CD4-positive, alpha-beta T cell treated with Interleukin-4 for 1 hour (primary cell): ENCODE measurements at places on chromosomes 4 and X.
A peak's percentile ranks its signal among the peaks of the same experiment; 100 is the strongest.

GRCh38 chrX:130593911-130594310 is 192.1 kb downstream of the RBMX2 start:
- no peak for DNase-seq

DNA sequence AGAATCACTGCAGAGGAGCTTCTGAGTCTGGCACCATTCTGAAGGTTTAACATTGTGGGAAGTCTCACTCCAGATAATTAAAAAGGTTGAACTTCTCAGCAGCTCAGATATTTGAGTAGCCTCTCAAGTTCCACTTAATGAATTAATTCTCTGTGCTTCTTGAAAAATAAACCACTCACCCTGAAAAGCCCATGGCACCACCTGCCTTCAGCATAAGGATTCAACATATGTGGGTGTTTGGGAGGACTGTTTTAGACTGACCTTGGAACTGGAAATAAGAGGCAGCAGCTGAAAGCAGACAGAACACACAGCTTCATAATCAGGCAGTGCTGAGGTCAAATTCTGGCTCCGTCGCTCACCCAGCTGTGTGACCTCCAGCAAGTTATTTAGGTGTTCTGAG is 100.6 kb downstream of the KCNIP4 start:
- no peak for DNase-seq

DNA sequence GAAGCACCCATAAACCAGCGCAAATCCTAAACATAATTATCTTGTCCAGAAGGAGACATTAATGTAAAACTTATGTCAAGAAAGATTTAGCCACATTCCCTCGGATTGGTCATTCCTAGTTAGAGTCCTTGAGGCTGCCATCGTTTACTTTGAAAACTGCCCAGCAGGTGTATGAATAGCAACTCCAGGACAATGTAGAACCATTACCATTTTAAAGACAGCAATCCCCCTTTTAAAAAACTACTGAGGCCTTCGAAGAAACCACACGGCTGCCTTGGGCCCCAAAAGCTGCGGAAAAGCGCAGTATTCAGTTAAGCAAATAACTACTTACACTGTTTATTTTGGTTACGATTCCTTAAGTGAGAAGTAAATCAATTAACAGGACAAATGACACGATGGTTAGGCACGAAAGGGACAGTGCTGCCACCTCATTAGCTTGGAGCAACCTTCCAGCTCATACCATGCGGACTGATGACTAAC is 822 bp upstream of the SGMS2 start:
- no peak for DNase-seq

DNA sequence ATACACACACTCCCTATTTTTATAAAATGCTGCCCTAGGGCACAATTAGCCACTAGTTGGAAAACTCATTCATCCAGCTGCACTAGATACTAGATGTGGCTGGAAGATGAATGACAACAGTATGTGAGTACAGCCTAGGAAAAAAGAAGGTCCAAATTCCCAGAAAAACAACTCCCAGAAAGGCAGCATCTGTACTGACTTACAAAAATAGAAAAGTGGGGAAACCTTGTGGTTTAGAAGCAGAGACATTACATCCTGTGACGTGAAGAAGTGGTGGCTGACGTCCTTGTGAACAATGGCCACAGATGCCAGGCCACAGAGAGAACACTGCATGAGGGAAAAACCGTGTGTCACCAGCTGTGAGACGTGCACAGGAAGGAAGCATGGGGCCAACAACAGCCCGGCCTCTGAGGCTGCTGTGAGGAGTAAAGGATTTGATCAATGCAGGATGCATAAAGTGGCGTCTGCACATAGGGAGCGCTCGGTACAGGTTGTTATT is 81.2 kb downstream of the SPRY1 start:
- peak; percentile 70 for DNase-seq

- DNase-seq: no peak
Observed at GRCh38 chr4:176044589-176044951, 21.1 kb upstream of the WDR17 start.

GRCh38 chr4:169005453-169006099 is 4.5 kb downstream of the CBR4 start:
- DNase-seq: no peak

DNA sequence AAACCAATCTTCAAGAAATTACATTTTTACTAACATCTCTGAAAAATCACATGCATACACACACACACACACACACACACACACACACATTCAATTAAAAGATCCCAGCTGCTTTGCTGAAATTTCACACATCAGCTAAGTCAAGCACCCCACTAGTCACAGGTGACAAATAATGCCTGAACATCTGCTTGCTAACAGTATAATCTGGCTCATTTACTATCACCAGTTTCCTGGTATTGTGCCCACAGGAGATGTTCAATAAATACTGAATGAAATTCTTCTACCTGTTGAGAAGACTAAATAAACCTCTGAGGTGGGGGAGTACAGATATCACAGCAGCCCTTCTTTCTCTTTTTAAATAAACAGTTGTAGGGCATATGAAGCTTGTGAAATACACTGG is 994.0 kb downstream of the ARAP2 start:
- DNase-seq: no peak

- no peak for DNase-seq
Observed at GRCh38 chrX:18166068-18166467, 54.6 kb downstream of the BEND2 start.

DNA sequence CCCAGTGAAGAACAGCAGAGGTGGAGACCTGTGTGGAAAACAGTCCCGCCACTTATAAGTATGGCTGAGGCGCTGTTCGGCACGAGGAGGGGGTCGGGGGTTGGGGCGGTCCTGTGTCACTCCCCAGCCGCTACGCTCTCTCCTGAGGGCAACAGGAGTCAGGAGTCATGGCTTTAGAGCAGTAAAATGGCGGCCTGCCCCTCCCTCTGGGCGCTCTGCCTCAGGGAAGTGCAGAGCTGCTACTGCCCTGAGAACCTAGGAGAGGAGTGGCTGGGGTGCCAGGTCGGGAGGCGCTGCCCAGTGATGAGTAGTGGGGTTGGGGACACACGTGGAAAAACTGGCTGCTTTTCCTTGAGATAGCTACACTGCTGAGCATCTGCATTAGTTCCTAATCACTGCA is 551.2 kb upstream of the AMOT start:
- DNase-seq: no peak

GRCh38 chr4:89653012-89653411 is 183.9 kb downstream of the SNCA start:
- no peak for DNase-seq

GRCh38 chr4:25815586-25815985 is 47.2 kb downstream of the SEL1L3 start:
- DNase-seq: no peak

DNA sequence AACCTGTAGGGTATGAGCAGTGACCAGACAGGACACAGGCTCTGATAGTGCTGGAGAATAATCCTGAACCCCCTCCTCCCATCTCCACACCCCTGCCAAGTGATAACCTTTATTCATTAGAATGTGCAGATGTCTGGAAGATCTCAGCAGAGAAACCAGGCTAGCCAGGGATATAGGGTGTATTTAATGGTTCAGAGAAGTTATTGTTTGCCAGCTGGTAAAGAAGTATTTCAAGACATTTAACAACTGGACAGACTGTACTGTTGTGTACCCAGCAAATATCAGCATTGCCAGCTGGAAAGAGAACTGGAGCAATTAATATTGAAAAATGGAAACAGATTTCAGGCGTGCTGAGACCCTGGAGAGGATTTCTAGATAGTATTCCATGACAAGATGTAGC is 94.5 kb downstream of the RASGEF1B start:
- no peak for DNase-seq

DNA sequence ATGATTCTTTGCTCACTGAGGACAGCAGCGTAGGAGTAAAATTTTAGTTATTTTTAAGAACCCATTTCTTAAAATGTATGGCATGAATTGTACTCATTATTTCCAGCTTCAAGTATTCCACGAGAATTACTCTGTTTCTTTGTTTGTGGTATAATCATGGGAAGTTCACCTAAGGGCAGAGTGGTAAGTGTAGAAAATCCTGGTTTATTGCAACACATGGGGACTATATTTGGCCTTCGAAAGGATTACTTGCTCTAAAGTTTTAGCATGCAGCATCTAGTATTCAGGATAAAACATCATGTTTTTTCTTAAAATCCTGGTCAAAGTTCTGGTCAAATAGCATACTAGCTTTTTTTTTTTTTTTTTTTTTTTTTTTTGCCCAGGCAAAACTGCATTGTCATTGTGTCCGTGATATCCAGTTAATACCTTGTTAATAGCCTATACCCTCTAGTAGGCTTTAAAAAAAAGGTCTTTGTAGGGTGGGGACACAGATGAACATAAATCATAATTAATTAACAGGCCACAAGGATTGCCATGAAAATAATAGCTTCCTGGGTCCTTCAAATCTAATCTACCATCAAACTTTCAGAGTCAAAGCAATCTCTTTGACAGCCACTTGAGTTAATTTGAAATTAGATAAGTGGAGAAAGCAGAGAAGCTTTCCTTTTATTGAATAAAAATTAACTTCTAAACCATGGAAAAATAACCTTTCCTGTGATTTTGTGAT is 44.6 kb upstream of the VEGFC start:
- DNase-seq: no peak

DNA sequence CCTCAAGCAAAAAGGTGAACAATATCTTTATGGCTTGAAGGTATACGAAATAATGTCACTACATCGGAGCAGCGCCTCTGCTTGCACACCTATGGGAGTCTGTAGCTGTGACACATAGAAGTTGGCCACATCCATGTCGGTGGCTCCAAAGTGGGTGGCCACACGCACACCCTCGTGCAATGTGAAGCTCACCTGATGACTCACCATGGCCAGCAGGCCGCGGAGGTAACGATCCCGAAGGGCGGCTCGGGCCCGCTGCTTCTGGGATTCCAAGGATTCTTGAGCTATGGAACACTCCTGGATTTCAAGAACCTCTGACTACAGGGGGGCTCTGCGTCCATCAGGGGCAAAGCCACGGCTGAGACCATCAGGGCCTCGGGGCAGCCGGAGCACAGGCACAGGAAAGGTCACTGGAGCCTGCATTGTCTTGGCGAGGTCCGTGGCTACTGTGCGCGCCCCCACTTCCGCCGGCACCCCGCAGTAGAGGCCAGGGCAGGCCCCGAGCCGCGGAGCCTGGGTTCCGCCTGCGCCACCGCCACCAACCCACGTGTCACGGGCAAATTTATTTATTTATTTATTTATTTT is 25.2 kb downstream of the NYX start:
- no peak for DNase-seq

DNA sequence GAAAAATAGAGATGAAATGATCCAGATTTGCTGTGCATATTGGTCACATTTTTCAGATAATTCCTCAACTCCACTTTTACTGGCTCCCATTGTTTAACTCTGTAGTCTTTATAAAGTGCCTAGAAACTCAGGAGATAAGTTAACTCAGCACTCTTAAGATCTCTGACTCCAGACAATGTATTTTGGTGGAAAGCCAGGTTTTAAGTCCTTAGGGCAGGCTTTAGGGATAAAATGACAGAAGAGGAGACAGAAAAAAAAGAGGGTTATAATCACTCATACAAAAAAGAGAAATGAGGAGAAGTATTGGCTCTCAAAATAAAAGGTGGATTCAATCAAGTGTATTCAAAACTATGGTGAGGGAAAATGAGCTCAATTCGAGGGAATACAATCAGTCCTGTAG is 674.8 kb upstream of the INTU start:
- no peak for DNase-seq

DNA sequence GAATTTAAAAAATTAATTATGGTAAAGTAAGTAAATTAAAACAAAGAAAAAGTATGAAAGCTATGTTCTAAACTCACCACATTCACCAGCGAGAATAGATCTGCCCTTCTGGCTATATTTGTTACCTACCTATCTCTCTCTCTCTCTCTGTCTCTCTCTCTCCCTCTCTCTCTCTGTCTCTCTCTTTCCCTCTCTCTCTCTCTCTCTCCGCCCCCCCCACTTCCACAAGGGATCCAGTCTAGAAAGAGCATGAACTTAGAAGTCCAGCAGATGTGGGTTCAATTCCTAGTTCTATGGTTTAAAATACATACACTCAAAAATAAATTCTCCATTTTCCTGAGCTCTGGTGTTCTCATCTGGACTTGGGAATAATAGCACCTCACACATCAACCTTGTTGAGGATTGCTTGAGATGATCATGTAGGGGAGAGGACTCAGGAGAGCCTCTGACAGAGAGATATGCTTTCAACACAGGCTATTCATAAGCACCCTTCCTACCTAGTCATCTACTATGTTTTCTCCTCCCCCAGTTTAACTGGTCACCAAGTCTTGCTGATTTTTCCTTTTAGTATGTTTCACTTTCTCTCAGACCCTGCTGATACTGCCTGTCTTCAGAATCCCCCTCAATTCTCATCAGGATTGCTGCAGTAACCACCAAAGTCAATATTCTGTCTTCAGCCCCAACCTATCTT is 64.7 kb downstream of the SLC7A11 start:
- DNase-seq: no peak

DNA sequence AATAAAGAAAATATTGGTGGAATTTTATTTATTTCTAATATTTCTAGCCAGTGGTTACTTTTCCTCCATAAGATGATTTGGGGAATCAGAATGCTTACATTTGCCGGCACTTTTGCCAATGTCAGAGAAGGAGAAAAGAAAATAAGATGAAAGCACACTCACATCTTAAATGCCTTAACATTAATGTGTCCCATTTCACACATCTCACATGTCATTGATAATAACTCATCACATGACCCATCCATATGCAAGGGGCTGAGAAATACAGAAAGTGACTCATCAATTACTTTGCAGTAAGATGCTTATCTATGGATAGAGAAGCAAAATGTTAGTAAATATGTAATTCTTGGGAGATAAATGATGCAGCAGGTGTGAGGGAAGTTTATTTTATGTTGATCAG is 1531.0 kb downstream of the PCDH7 start:
- DNase-seq: no peak

DNA sequence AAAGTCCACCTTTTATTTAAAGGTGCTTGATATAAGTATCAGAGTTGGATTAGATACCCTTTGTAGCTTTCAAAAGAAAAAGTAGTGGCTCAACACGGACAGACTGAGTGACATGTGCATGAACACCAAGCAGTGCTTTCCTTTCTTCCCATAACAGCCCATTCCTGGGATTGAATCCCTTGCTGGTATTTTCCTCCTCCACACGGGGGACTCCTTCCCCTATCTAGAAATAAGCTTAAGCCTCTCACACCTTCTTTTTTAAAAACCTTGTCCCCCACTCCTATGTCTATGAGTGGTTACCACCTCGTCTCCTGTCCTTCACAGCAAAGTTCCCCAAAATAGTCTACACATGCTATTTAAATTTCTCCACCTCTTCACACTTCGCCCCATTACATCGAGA is 5.1 kb downstream of the AP1S2 start:
- DNase-seq: no peak

- no peak for DNase-seq
Observed at GRCh38 chr4:109049926-109050325, 252.5 kb downstream of the COL25A1 start.

- no peak for DNase-seq
Observed at GRCh38 chrX:31604629-31605221, 532.9 kb upstream of the FTHL17 start.

- DNase-seq: no peak
Observed at GRCh38 chr4:140645614-140646412, 77.1 kb upstream of the UCP1 start.

- no peak for DNase-seq
Observed at GRCh38 chr4:3267576-3268394, 18.8 kb downstream of the MSANTD1 start.
